Fibroblast of upper back skin (primary cell): ENCODE measurements at places on chromosomes 16 and 17.

GRCh38 chr17:32461853-32462617 is 17.7 kb downstream of the PSMD11 start:
- DNase-seq = peak; percentile 52

GRCh38 chr16:2949705-2950352 is 14.2 kb upstream of the KREMEN2 start:
- no peak for DNase-seq

DNA sequence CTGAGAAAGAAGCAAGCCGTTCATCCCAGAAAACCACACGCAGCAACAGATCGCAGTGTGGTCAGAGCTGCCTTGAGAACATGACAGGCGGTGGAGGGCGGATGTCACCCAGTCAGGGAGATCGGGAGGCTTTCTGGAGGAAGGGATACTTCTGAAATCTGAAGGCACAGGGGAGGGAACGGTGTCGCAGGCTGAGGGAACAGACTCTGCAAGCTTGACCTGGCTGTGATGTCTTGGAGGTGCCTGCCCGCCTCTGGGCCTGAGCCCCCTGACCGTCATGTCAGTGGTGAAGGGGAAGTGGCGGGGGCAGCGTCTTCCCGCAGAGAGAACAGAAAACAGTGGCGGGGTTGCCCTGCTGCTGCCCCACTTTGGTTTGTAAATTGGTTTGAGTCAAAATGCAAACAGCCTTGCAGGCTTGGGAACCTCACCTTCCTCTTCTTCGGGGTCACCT is 8.1 kb upstream of the ATP2A3 start:
- DNase-seq = no peak

DNA sequence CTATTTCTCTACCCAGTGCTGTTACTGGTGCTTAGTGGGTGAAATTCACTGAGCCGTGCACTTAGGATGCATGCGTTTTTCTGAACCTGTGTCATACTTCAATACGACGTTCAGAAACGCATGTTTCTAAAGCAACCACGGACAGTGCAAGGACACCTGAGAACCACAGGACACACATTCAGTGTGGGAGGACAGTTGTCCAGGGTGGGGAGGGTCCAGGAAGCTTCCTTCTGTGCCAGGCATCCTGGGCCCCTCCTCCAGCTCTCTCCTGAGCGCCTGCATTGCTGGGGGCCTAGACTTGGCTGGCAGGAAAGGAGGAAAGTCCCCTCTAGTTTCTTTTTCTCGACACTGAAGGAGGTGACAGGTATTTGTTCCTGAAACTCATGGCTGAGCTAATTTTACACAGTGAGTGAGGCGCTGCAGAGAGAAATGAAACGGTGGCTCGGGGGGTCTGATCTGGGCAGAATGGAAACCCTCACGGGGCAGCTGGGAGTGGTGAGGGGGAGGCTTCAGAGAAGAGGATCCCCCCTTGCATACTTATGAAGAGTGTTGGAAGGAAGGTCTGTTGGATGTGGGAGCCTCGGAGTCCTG is 89.9 kb downstream of the IRF8 start:
- no peak for DNase-seq

GRCh38 chr17:46047398-46047797 is 48.3 kb downstream of the STH start:
- DNase-seq = no peak

DNA sequence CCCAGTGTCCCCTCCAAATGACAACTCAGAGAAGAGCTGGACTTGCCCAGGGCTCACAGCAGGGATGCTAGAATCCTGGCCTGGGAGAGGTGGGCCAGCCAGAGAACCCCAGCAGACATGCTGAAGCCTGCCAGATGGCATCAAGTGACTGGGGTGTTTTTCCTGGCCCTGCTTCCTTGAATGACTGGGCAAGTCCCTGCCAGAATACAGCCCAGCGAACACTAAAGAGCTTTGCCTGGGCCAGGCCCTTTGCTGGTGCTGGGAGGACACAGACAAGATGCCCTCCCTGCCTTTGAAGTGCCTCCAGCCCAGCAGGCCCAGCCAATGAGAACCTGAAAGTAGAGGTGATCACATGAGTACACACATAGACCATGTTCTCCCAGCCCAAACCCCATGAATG is 11.5 kb downstream of the ZNF319 start:
- no peak for DNase-seq
